ENCODE measurements at places on chromosomes 16 and 17.

DNA sequence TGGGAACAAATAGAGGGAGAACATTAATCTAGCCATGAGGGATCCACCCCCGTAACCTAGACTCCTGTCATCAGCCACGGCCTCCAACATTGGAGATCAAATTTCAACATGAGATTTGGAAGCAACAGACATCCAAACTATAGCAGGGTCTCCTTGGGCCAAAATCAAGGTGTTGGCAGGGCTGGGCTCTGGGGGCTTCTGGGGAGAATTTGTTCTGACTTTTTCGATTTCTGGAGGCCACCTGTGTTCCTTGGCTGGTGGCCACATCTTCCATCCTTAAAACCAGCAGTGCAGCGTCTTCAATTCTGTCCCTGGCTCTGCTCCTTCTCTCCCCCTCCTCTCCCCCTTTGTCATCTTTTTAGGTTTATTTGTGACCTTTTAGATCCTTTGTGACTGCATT lies 546.2 kb downstream of the WWOX start:
- no peak for DNase-seq

DNA sequence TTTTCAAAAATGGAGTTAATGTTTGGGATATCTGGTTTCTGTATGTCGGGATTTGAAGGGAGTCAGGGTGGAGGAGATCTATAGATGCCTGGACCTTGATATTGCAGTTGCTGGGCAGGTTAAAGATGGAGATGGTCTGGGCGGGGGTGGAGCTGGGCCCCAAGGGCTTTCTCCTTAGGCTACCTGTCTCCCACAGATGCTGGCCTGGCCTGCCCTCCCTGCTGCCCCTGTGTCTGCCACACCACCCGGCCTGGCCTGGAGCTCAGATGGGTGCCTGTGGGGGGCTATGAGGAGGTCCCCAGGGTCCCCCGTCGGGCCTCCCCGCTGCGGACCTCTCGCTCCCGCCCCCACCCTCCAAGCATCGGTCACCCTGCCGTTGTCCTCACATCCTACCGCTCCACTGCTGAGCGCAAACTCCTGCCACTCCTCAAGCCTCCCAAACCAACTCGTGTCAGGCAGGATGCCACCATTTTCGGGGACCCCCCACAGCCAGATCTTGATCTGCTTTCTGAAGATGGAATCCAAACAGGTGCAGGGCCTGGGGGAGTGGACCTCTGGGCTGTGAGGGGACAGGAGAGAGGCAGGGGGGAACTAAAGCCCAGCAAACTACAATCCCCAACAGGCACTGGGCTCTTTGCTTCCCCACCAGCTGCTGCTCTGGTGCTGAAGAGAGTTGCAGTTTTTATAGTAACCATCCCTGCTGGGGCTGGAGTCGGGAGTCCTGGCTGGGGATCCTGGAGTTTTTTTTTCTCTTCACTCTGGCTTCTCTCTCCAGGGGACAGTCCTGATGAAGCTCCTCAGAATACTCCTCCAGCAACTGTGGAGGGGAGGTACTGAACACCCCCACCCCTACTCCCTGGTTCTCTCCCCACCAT lies 2.9 kb downstream of the ARHGEF15 start:
- DNase-seq = no peak

DNA sequence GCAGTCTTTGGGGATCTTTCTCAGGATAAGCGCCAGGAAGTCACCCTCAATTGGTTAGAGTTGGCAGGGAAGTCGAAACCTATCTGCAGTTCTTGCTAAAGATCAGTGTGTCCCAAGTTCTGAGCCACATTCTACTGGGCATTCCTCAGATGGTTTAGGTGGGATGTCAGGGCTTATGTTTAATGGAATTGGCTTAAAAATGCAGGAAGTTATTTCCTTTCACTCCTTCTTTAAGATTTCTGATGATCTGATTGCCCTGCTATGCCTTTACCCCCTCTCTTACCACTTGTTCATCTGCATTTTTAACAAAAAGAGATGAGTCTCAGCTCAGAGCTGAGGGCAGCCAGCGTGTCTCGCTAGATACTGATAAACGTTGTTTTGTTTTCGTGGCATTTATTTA lies 30.8 kb downstream of the FOXL1 start:
- no peak for DNase-seq

DNA sequence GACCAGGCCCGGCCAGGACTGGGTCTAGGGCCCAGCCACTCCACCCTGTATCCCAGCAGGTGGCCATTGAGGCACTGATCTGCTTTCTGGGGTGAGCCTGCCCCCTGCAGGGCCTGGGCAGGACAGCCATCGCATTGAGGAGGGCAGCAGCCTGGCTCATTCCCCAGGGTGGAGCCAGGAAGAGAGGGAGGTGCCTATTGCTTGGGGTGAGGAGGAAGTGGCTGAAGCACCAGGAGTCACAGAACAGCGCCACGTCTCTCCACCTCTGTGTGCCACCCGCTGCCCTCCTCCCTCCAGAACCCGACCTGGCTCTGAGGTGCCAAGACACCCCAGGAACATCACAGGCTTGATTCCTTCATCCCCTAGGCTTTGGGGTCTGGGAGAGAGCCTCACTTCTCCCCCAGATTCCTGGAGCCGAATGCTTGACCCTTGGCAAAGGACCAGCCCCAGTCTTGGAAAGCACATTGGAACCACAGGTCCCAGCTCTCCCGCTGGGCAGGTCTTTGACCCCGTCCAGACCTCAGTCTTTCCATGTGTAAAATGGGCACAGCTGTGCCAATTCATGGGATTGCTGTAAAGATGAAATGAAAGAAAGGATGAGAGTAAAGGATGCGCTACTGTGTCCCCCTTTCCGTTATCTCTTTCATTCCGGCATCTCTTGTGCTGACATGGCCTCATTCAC lies 7.2 kb upstream of the KRT36 start:
- DNase-seq = peak; percentile 77

DNA sequence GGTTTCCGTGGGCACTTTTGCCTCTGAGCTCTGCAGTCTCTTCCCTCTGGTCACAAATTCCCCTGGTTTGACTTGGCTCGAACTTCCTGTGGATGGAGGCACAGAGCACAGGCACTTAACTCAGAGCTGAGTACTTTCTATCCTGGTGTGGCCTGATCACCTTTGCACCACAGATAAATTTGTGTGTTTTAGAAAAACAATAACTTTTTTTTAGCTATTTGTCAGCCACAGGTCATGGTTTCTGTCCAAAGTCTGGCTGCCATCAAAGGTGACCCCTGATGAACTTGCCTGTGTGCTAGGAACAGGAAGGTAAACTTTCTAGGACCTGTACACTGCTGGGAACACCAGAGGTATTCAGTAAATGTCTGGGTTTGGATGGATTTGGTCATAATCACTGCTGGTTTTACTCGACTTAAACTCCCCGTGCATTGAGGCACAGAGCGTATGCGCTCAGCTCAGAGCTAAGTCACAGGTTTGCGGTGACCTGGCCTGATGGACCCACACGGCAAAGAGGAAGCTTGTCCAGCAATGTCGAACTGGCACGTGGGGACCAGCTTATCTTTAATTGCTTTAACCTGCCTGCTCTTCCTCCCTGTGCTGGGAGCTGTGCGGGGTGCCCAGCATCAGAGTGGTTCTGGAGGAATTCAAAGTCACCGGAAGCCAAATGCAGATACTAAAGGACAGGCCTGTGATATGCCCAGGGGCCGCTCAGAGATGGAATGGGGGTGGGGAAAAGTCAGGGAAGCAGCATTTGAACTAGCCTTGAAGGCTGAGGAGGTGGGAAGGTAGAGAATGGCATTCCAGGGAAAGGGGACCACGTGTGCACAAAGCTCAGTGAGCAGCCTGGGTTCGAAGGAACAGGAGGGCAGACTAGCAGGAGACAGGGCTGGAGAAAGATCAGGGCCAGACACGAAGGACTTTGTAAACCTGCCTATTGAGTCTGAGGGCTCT lies 12.9 kb downstream of the SLC13A5 start:
- DNase-seq = no peak

- no peak for DNase-seq
These were observed 16.8 kb upstream of the FZD2 start for GRCh38 chr17:44540246-44541084.

DNA sequence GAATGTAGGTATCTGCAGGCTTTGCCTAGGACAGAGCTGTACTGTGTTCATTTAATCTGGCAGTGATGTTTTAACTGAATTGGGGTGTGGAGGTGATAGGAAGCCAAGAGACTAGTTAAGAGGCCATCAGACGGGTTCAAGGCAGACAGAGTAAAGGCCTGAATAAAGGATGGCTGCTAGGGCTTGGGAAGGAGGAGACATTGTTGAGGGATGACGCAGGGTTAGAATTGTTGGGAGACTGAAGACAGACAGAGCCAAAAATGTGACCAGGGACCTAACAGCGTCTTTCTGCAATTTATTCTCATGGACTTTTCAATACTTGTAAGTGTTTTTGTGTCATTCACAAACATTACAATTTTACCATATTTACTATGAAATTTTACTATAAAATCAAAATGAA lies 48.6 kb upstream of the MYH10 start:
- no peak for DNase-seq

GRCh38 chr16:85512808-85513115 lies 100.4 kb upstream of the GSE1 start:
- DNase-seq = no peak
